Activated CD4-positive, alpha-beta T cell treated with anti-CD3 and anti-CD28 coated beads, Interleukin-2, amount 50 U/mL, for 4 hours (primary cell): ENCODE measurements at places on chromosomes 2 and 18.

DNA sequence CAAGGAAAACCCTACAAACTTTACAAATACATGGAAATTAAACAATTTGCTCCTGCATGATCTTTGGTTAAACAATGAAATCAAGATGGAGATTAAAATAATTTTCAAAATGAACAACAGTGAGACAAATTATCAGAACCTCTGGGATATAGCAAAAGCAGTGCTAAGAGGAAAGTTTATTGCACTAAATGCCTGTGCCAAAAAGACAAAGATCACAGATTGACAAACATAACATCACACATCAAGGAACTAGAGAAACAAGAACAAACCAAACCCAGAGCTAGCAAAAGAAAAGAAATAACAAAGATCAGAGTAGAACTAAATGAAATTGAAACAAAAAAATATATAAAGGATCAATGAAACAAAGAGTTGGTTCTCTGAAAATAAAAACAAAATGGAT, 95.2 kb upstream of the FBXO11 start:
- DNase-seq = no peak

- DNase-seq = no peak
These were observed 97.2 kb upstream of the TMEM18 start for GRCh38 chr2:774436-774835.

GRCh38 chr2:177265824-177266817, 1.6 kb upstream of the NFE2L2 start:
- no peak for DNase-seq

DNA sequence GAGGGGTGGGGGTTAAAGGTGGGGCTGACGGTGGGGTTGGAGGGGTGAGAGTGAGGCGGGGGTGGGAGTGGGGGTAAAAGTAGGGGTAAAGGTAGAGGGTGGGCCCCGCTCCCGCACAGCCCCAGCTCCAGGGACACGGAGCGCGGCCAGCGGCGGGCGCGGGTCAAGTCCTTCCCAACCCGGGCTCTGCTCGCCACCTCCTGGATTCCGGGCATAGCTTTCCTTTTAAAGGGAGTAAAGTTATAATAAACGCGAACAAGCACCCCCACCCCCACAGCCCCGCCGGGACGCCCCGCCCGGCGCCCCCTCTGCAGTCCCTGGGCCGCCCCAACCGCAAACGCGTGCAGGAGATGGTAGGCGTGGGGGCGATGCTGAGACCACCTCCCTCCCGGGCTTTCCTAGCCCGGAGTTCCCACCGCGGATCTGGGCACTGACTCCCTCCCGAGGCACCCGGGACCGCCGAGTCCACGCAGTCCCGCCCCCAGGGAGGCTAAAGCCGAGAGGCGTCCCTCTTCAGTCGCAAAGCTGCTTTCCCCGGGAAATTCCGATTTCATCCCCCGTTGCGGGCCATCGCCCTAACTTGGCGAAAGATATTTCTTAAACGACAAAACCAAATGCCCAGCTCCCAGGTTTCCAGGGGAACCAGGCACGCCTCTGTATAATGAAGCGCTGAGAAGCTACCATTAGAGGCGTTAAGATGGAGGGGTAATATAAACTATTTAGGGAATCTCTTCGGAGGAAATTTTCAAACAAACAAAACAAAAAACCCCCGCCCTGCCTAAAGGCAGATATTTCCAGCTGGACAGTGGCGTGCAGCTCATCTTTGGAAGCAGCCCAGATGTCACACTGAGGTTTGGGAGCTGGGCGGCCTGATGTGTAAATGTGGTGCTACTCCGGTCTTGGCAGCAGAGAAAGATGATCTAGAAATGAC, at the start of gene LIMS2:
TSS of gene LIMS2 (minus strand) at position 200 of the 931 bp plus-strand sequence. CDS start 506 bp downstream, outside the sequence.
- no peak for DNase-seq

DNA sequence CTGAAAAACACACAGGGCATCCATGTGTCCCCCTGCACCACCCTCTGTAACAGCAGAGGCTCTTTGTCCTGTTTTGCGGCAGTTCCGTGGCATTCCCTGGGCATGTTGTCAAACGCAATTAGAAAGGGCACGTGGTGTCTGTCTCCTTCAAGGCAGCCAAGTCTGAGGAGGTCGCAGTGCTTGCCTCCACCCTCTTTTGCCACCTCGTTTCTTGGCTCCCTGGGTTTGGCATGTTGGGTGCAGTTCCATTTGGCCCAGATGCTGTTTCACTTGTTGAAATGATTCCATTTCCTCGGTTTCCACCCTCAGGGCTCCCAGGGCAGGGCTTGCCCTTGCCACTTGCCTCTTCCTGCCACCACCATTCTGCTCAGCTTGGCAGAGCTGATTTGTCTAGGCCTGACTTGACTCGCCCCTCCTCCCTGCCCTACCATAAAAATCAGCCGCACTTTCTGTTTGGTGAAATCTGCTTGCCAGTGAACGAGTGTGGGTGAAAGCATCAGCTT, 12.4 kb downstream of the CCL20 start:
- peak; percentile 21 for DNase-seq

DNA sequence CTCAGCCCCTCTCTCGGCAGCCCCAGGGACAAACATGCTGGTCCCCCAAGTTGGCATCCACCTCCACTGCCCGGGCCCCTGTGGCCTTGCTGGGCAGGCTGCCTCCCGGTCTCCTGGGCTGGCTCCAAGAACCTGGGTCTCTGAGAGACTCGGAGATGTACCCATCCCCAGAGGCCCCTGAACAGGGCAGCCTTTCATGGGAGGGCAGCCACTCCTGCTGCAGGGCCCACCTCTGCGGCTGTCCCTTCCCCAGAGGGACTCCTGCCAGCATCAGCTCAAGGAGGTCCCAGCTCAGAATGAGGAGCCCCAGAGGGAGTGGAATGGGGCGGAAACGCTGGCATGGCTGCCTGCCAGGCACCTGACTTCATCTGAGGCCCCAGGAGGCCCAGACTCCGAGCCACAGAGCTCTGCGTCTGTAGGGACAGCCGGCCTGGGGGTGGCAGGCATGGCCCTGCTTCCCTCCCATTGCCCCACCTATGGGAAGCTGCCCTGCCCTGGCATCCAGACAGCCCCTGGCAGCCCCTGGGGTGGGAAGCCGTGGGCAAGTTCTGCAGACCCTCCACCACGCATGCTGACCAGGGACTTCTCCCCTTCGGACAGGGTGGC, 857 bp upstream of the CROCC2 start:
- DNase-seq = no peak

DNA sequence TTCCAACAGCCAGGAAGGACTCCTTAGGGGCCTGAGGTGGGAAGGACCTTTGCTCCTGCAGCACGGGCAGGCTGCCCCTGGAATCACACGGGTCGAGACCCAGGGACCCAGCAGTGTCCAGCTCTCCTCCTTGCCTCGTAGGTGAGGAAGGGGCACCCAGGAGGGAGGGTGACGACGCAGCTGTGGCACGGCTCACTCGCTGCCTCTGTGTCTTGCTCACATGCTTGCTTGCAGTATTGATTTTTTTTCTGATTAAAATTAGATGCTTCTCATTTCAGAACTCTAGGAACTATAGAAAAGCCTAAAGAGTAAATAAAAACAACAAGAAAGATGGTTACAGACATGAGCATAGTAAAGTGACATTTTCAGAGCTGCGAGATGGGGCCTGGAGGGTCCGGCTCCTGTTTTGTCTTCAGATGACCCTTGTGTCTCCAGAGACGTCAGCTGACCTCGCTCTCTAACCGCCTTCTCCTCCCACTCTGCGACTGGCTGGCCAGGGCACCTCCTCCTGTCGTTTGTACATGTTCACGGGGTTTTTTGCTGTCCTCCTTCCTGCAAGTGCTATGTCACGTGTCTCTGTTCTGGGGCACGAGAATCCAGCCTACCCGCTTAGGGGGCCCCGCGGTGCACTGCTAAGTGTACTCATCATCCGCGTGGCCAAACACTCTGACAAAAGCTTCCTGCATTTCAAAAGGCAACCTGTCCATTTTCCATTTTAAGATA, 65.7 kb upstream of the ZNF236 start:
- DNase-seq = no peak

- DNase-seq = no peak
These were observed 420.2 kb downstream of the SUCLG1 start for GRCh38 chr2:84038866-84039265.

GRCh38 chr2:26946841-26947784, 23.3 kb upstream of the MAPRE3 start:
- DNase-seq = no peak

DNA sequence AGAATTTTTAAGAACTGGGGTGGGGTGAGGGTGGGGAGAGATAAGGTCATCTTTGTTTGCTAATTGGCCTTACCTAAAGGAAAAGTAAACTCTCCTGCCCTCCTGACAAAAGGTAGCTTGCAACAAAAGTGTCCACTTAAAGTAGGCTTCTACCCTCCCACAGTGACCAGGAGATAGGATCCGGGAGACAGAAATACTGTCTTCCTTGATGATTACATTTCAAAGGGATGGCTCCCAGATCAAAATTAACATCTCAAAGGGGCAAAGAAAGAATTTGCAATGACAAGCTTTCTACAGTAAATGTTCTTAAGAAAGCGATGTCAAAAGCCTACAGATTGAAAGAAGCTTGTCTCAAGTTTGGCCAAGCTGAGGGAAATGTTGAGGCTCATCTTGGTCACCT, 775.3 kb downstream of the CPS1 start:
- DNase-seq = no peak

DNA sequence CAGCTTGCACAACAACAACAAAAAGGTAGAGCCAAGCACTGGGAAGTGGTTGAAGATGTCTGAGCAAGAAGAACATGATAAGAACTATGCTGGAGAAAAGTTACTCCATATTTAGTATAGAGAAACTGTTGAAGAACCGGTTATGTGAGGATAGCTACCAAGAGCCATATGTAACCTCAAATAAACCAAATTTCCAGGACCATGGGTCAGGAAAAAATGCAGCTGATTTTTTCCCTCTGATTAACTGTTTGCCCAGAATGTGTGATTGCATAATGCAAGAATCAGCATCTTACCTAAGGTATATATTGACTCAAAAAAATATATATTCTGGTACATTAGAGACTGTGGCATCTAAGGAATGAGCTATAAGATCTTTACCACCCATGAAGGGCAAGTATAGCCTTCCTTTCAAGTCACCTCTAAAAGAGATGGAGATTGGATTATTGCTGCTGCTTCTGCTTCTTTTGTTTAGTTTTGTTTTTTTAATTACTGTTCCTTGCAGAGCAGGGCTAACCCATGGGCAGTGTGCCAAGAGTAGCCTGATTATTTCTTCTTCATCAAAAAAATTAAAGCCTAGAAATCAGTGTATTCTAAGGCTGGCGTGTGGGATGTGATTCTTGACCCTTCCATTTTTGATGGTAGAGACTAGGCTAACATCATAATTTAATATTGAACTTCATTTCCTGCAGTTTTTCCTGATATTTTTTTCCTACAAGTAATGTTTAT, 76.9 kb upstream of the MAP3K20 start:
- DNase-seq = no peak

DNA sequence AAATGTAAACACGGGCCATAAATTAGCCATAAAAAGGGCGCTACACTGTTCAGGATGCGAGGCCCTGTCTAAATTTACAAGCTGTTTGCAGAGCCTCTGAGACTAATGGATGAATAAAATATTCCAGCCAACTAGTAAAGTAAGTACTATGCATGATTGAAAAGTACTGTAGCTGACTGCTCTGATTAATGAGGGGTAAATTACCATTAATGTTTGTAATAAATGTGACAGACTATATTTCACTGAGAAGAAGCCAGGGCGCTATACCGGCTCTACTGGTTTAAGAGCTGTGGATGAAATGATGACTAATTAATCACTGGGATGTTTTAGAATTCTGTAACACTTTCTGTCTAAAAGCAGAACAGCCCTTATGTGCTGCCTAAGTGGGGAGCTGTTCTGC, 54.3 kb upstream of the RGPD4 start:
- no peak for DNase-seq

- no peak for DNase-seq
These were observed 29.8 kb downstream of the TSPYL6 start for GRCh38 chr2:54226260-54226659.

DNA sequence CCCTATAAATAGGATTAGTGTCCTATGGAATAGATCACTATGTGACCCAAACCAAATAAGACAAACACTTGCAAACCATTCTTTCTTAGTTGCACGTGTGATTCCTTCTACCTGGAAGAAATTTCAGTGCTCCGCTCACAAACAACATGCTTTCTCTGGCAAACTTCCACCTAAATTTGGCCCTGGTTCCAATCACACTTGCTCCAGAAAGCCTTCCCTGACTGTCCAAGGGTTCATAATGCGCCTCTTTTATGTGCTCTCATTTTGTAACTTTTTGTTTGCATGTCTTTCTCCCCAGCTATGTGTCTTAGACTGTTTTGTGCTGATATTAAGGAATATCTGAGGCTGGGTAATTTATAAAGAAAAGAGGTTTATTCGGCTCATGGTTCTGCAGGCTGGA, 69.8 kb downstream of the GRB14 start:
- DNase-seq = no peak

DNA sequence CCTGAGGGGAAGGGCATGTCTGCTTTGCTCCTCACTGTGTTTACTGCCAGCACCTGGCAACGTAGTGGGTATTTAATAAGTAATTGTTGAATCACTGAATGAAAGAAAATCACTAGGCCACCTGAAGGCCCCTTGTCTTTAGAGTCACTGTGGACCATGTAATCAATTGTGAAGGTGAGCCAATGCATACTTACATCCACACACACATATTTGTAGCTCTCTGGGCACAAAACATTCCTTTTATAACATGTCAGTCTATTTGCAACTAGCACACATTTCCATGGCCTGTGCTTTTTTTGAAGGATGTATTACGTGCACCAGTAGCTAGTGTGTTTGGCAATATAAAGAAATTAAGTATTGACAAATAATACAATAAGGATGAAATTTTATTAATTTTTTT, 11.2 kb downstream of the ATP8B1 start:
- DNase-seq = no peak

DNA sequence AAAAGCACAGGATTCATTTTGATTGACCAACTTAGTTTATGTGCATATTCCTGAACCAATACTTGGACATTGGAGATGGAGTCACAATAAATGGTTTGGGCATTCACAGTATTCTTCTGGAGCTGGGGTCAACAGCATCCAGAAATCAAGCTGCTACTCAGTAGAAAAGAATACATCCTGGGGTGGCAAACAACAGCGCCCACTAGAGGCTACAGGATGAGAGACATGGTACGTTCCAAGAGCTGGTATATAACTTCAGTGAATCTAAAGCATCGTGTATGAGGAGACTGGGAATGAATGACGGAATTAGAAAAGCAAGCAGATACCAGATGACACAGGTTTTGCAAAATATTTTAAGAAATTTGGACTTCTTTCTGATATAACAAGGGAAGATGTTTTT, 142.9 kb upstream of the FIGN start:
- DNase-seq = no peak

DNA sequence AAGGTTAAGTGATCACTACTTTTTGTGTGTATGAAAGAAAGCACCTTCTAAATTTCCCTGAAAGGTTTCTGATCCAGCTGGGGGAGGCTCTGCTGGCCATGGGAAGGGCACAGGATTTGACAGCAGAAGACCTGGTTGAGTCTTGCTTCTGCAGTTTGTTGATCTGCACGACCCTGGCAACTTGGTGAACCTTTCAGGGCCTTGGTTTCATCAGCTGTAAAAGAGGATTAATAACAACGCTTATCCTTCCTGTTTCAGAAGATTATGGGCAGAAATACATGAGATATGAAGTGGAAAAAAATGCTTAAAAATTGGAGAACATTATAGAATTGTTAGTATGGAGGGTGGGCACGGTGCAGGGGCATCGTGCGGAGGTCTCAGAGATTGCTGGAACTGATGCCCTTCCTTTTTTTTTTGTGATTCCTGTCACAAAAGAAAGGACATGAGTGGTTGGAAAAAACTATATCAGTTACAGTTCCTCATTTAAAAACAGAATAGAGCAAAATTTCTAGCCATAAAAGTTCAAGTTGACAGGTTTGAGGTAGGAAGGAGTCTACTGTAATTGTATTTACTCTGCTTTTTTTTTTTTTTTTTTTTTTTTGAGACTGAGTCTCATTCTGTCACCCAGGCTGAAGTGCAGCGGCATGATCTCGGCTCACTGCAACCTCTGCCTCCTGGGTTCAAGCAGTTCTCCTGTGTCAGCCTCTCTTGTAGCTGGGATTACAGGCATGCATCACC, 47.4 kb downstream of the MFSD6 start:
- DNase-seq = no peak
